ENCODE measurements at places on chromosomes 3 and 15.

- DNase-seq: no peak
These were observed 37.2 kb downstream of the ACAP2 start for GRCh38 chr3:195405651-195406050.

GRCh38 chr3:3707858-3708768, 91.1 kb upstream of the LRRN1 start:
- no peak for DNase-seq

- no peak for DNase-seq
These were observed at the start of gene SLC22A14 for GRCh38 chr3:38281895-38282686. Gene SLC22A14, plus strand, starts transcription at chr3:38282294. Its CDS starts 23,733 bp downstream, at chr3:38306027.

GRCh38 chr3:58999134-58999773, 50.6 kb downstream of the CFAP20DC start:
- DNase-seq: no peak

DNA sequence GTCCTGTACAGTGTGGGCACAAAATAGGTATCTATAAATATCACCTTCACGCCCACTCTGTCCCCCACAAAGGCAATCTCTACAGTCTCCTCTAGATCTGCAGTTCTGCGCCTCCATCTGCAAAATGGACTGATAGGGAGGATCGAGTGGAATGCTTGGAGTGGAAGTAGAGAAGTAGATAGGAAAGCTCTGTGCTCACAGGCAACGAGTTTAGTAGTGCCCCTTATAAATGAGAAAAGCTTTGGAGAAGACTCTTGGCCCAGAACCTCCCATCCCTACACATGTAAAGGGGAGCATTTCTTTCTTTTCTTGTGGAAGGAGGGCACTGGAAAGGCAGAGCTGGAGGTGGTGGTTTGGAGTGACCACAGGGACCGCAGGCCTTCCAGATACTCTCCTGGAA, 88.5 kb downstream of the ZNF621 start:
- no peak for DNase-seq

GRCh38 chr3:154842536-154842935, 237.6 kb upstream of the MME start:
- no peak for DNase-seq

- DNase-seq: no peak
These were observed 35.7 kb upstream of the SPSB4 start for GRCh38 chr3:141015481-141015880.

DNA sequence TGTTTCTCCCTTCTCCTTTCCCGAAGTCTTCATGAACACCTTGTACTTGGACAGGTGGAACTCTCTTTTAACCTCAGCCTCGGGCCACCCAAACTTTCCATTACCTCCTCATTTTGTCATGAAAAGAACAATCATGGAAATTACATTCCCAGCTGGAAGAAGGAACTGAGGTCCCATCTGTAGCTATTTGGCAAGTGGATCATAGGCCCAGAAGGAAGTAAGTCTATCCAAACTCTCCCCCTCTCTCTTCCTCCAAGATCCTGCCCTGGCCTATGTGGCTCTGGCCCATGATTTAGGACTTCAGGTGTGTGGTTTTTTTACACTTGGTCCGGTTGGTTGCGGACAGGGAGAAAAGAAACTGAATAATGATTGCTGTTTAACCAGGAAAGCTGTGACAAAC, 44.1 kb downstream of the ITGB5 start:
- no peak for DNase-seq

DNA sequence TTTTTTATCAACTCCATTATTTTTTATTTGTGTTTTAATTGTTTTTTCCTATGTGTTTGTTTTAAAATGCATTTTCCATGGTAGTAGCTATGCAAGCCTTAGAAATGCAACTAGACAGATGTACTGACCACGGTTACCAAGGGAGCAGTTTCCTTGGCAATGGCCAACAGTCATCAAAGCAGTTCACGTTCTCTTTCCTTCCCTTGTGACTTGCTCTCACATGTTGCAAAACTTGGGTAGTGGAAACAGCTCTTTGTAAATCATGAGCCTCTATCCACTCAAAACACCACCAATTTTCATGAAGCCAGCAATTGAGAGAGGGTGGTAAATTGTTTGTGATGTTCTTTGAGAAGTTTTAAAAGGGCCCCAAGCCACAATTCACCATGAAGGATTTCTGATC, 499.4 kb upstream of the MDFIC2 start:
- no peak for DNase-seq

GRCh38 chr15:44775953-44776352, 39.6 kb downstream of the TRIM69 start:
- DNase-seq: no peak

- peak; percentile 22 for DNase-seq
These were observed 600 bp downstream of the FBXO45 start for GRCh38 chr3:196569003-196569516.

DNA sequence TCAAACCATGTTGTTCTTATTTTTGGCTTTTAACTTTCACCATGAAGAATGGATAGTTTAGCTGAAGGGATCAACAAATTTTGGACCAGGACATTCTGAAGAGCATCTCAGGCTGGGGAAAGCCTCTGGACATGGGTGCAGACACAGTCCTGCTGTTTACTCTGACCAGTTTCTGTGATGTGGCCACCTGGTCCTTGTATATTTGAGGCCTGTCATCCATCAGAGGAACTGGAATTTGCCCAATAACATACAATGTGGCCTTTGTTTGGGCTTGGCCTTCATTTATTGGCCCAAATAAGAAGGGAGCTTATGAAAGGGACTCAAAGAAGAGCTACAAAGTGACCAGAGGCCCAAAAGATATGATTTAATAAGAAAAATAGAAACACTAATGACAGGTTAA, 127.9 kb downstream of the MYRIP start:
- DNase-seq: no peak

DNA sequence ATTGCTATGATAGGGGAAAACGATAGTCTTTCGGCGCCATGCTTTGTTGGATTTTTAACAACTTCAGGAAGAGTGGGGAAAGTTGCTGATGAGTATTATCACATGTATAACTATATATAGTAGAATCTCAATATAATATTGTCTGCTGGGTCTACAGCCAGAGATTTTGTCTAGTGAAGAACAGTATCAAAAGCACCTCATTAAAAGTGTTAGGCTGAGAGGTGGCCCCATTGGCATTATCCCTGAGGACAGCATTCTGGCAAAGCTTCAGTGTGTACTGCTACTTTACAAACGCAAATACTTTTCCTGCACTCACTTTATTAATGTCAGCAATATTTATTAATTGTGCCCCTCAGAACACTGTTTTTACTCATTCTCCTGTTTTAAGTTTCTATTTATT, 11.8 kb downstream of the QTRT2 start:
- no peak for DNase-seq

DNA sequence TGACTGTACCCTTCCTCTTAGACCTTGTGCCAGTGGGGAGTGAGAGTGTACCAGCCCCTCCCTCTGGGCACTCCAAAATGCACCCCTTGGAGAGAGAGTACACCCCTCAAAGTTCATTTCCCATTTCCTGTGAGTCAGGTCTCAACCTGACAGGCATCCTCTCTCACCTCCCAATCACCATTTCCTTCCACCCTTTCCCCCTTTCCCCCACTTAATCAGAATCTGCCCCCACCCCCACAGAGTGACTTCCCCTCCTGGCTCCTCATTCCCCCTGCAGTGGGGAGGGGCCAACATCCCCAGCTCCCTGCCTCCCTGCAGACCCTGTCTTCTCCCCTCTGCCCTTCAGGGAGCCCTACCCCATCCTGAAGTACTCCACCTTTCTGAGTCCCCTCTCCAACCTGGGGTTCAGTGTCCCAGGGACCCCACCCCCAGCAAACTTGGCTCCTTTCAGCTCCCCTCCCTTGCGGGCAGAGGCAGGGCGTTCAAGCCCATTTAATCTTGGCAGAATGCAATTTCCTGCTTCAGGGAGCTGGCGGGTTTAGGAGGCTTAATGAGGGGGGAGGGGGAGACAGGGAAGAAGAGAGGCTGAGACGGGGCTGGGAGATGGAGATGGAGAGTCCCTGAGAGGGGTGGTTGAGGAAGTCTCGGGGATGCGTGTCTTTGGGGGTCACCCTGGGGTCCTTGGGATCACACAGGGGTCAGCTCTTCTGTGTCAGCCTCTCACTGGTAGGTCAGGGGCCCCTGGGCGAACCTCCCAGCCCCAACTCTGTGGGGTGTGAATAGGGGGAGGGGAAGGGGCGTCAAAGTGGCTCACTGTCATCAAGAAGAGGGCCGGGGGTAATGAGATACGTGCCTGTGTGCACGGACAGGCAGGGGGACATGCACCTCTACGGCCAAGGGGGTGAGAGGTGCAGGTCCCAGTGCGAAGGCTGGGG, 16.6 kb upstream of the SEMA3F start:
- DNase-seq: no peak

GRCh38 chr15:26945046-26945445, 25.9 kb upstream of the GABRG3 start:
- no peak for DNase-seq

- no peak for DNase-seq
These were observed 205.9 kb downstream of the P3H2 start for GRCh38 chr3:189914799-189915198.

DNA sequence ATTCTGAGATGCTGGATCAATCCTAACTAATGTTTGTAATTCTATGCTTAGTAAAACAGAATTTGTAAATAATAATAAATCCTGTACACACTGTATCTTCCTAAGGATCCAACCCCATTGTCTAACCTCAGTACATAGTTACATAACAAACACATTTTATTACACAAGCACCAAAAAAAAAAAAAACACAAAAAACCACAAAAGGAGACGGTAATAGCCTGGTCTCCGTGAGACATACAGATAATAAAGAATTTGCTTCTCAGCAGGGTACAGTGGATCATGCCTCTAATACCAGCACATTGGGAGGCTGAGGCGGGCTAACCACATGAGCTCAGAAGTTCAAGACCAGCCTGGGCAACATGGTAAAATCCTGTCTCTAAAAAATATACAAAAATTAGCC, 558.7 kb downstream of the MAGI1 start:
- no peak for DNase-seq

DNA sequence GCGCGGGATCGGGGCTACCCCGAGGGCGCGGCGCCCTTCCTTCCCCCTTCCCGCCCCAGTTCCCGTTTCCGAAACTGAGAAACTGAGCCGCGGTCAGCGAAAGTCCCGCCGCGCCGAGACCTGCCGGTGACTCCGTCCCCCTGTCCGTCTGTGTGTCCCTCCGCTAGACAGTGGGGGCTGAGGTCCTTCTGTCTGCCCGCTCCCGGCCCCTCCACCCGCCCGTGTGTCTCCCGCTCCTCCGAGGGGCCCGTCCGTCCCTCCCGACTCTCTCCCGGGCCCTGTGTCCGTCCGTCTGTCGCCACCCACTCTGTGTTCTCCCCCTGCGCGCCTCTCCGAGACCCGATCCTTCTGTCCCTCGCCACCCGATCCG, 426 bp downstream of the PRKCD start:
- DNase-seq: no peak

GRCh38 chr15:46137443-46137842, 502.6 kb downstream of the SQOR start:
- no peak for DNase-seq

GRCh38 chr3:188123170-188123905, 30.6 kb upstream of the LPP start:
- DNase-seq: no peak

GRCh38 chr15:68252925-68253534, 23.5 kb upstream of the CLN6 start:
- no peak for DNase-seq

GRCh38 chr3:5275529-5275928, 88.0 kb downstream of the EDEM1 start:
- DNase-seq: no peak

GRCh38 chr3:33612607-33613006, 105.4 kb downstream of the CLASP2 start:
- DNase-seq: no peak

DNA sequence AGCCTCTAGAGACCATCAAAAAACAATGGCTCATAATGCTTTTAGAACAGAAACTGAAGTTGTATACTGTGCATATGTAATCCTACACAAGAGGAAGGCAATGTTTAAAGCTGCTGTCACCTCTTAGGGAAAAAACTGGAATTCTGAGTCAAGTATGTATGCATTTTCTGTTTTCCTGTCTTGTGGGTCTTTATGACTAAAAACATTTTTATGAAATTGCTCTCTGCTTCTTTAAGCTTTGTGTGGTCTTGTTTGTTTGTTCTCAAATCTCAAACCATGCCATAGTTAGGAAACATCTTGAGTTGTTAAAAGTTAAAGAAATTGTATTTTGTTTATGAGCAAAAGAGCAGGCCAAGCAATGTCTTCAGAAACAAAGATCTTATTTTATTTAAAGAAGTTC, 80.9 kb upstream of the SOX2 start:
- DNase-seq: no peak

GRCh38 chr3:184514171-184514490, 47.5 kb upstream of the EPHB3 start:
- DNase-seq: no peak

GRCh38 chr3:103976931-103977339, 1389.8 kb upstream of the ALCAM start:
- DNase-seq: no peak

DNA sequence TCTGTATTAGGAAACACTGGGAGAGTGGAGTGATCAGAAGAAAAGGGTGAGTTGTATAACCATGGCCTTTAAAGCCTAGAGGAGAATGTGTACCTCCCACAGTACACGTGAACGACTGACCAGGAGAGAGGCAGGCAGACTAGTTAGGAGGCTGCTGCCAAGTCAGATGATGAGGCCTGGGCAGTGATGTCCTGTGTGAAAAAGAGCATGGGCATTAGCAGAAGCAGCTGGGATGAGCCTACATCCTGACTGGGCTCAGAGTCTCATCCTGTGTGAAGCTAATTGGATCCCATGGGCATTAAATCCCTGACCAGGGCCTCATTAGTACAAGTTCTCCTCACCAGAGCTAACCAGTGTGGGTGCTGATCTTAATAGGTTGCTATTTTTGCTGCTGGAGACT, 89.1 kb upstream of the SLC2A2 start:
- DNase-seq: no peak

DNA sequence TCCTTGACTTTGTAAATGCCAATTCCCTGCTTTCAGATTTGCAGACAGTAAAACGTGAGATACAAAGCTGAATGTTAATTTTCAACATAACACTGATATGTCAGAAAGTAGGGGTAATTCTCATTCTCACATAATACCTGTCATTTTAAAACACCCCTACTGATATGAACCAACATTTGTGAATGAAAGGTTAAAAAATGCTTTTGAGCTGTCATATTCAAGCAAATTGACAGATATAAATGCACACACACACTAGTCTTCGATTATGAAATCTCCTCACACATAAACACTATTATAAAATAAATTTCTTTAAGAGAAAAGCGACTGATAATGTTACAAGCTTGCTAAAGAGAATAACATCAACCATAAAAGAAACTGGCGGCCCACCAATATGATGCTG, 128.8 kb downstream of the PEAK1 start:
- DNase-seq: no peak

DNA sequence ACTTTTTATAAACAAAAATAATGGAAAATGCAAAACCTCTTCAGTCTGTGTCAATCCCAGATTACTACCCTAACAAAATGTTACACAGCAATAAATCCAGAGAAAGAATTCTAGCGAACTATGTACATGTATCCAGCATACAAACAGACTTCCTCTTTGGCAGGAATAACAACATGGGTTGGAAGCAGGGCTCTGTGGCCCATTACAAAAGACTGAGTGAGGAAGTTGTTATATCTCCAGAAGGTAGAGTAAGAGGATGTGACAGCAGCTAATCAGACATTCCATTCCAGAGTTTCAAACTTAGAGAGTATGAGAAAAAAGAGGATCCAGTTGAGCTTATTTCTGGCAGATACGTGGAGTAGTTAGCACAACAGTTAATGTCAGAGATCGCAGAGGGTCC, 294.0 kb upstream of the PLSCR5 start:
- no peak for DNase-seq

- DNase-seq: no peak
These were observed 63.2 kb downstream of the ILDR1 start for GRCh38 chr3:121958801-121959200.

GRCh38 chr15:38701149-38701548, 136.5 kb upstream of the RASGRP1 start:
- DNase-seq: no peak

GRCh38 chr3:32009101-32009500, 27.6 kb downstream of the ZNF860 start:
- DNase-seq: no peak
